ENCODE measurements at places on chromosomes 12 and 14.

GRCh38 chr12:27434673-27435565 is 11.6 kb upstream of the SMCO2 start:
- DNase-seq = peak; percentile 8

- DNase-seq = no peak
Observed at GRCh38 chr14:35742032-35742371, 67.1 kb downstream of the RALGAPA1 start.

DNA sequence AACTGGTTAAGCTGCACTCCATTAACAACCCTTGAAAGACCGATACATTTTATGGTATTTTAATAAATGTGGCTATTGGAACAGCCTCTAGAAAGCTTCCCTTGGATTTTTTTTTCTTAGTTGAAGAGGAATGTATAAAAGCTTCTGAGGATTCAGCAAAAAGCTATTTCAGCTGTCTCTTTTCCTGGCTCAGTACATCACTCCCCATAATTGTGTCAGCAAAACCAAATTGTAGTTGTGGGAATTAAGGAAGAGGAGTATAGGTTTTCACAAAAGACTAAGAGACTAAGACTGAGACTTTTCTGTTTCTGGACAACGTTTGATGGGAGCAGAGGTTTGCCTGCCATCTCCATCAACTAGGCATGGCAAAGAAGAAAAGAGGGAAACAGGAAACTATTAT is 106.5 kb downstream of the C12orf50 start:
- no peak for DNase-seq

- DNase-seq = no peak
Observed at GRCh38 chr14:59830338-59830734, 40.2 kb downstream of the RTN1 start.

GRCh38 chr14:72318648-72319047 is 386.4 kb downstream of the RGS6 start:
- DNase-seq = no peak

GRCh38 chr12:116336542-116337065 is 59.1 kb upstream of the MED13L start:
- DNase-seq = peak; percentile 3

GRCh38 chr14:104610749-104611310 is 6.3 kb upstream of the TMEM179 start:
- no peak for DNase-seq

DNA sequence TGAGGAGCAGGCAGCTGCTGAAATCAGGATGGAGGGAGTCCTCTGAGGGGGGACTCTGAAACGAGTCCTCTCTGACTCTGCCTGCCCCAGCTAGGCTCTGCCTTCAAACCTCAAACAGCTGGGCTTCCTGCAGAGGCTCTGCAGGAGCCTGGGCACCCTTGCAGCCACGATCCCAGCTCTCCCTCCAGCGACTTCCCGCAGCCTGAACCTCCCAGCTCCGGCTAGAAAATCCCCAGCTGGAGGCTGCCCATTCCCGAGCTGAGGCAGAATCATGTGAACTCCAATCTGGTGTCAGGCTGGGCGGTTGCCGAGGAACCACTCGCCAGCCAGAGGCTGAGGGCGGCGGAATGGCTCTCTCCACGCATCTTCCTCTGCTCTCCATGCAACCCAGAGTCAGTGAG is at the start of gene GPR68:
Gene GPR68, minus strand, starts transcription at position 204 of the 401 bp plus-strand sequence. CDS start 9,654 bp downstream, outside the sequence.
- no peak for DNase-seq

- DNase-seq = no peak
Observed at GRCh38 chr12:29781188-29781587, 2.6 kb downstream of the TMTC1 start.

DNA sequence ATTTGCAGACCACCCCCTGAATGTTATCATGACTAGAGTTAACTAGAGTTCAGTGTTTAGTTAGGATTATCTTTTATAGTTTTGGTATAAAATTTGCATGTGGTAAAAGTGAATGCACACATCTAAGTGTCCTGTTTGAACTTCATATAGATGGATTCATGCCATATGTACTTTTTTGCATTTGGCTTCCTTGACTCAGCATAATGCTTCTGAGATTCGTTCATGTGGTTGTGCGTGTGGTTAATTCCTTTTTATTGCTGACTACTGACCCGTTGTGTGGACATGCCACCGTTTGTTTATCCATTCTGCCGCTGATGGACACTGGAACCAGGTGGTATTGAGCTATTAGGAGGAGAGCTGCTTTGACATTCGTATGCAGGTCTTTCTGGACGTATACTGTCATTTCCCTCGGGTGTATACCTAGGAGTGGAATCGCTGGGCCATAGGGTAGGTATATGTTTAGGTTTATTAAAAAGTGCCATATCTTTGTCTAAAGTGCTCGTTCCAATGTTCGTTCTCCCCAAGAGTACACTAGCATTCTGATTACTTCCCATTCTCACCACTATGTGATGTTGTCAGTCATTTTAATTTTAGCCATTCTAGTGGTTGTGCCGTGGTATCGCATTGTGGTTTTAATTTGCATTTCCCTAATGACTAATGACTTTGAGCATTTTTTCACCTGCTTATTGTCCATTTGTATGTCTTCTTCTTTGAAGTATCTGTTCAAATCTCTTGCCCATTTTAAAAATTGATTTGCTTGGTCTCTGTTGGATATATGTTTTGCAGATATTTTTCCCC is 37.7 kb downstream of the RIN3 start:
- DNase-seq = peak; percentile 18

GRCh38 chr12:14239935-14240872 is 125.3 kb upstream of the ATF7IP start:
- peak; percentile 17 for DNase-seq

- DNase-seq = peak; percentile 100
Observed at GRCh38 chr14:105490572-105491365, at the start of gene TEDC1. TSS of gene TEDC1 (plus strand) at chr14:105491246. CDS start at chr14:105491376, 130 bp downstream.

- peak; percentile 72 for DNase-seq
Observed at GRCh38 chr12:111451649-111452129, 46.0 kb downstream of the SH2B3 start.

All from central memory CD4-positive, alpha-beta T cell (primary cell).